Activated CD8-positive, alpha-beta memory T cell treated with anti-CD3 and anti-CD28 coated beads, Interleukin-2, amount 10 ng/mL, durations not matched to agents 7 days and 5 days (primary cell): ENCODE measurements at places on chromosomes 3 and 15.

DNA sequence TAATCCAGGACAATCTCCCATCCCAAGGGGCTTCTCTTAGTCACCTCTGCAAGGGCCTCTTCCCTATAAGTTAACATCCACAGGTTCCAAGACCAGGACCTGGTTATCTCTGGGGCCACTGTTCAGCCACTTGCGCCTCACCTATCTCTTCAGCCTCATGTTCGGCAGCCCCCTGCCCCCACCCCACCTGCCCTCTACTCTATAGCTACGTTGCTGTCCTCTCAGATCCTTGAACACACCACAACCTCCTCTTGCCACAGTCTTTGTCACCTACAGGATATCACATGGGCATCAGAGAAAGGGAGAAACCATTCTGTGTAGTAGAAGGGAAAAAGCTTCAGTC lies 33.9 kb downstream of the SLC41A3 start:
- H3K4me1 ChIP-seq = peaks cover 8% of the 10 kb centered on the region
- H3K4me3 ChIP-seq = no peak overlapping the region
- no peak overlapping the region for H3K27ac ChIP-seq
- DNase-seq = no peak

DNA sequence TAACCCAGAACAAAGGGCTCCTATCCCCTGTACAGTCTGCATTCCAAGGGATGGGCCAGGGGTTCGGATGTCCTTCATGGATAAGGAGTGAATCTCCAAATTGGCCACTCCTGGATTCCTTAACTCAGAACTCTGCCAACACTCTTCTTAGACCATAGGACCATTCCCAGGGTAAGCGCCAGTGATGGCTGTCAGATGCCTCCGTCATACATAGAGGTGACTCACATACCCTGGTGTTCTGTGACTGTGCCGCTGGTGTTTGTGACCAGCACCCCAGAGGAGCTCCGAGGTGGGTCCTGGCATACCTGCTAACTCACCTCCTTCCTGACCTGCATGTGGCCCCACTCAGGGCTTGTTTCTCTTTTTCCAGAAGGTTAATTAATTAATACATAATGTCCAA lies 134.7 kb downstream of the KLF13 start:
- H3K27ac ChIP-seq = no peak overlapping the region
- H3K36me3 ChIP-seq = no peaks in the 10 kb centered on the region
- no peaks in the 10 kb centered on the region for H3K27me3 ChIP-seq
- peaks cover 19% of the 10 kb centered on the region for H3K4me1 ChIP-seq

GRCh38 chr3:174439331-174440252 lies 419.5 kb upstream of the NAALADL2 start:
- no peak overlapping the region for H3K27ac ChIP-seq
- H3K36me3 ChIP-seq = peaks cover 1% of the 10 kb centered on the region
- peaks cover 7% of the 10 kb centered on the region for H3K4me1 ChIP-seq
- DNase-seq = no peak
- H3K4me3 ChIP-seq = no peak overlapping the region

GRCh38 chr3:36784138-36784635 lies 19.8 kb upstream of the DCLK3 start:
- H3K4me1 ChIP-seq = peaks cover 13% of the 10 kb centered on the region
- H3K36me3 ChIP-seq = no peaks in the 10 kb centered on the region
- H3K27ac ChIP-seq = no peak overlapping the region
- H3K27me3 ChIP-seq = peaks cover 26% of the 10 kb centered on the region
- DNase-seq = no peak

- H3K27me3 ChIP-seq = no peaks in the 10 kb centered on the region
- H3K4me1 ChIP-seq = peaks cover 10% of the 10 kb centered on the region
- H3K36me3 ChIP-seq = peaks cover 42% of the 10 kb centered on the region
- DNase-seq = no peak
- H3K27ac ChIP-seq = no peak overlapping the region
Observed at GRCh38 chr15:59668556-59668955, 11.2 kb upstream of the GTF2A2 start.

GRCh38 chr15:79432345-79433275 lies 474 bp downstream of the MINAR1 start:
- H3K36me3 ChIP-seq = no peaks in the 10 kb centered on the region
- no peak overlapping the region for H3K27ac ChIP-seq
- H3K4me1 ChIP-seq = no peaks in the 10 kb centered on the region
- no peak for DNase-seq
- peaks cover 66% of the 10 kb centered on the region for H3K27me3 ChIP-seq

GRCh38 chr15:31487811-31488436 lies 161.3 kb downstream of the KLF13 start:
- H3K4me1 ChIP-seq = peaks cover 71% of the 10 kb centered on the region
- peak overlapping the region; percentile 15 for H3K4me3 ChIP-seq
- peaks cover 17% of the 10 kb centered on the region for H3K36me3 ChIP-seq
- peak overlapping the region; percentile 72 for H3K27ac ChIP-seq
- H3K27me3 ChIP-seq = no peaks in the 10 kb centered on the region
- DNase-seq = peak; percentile 63

DNA sequence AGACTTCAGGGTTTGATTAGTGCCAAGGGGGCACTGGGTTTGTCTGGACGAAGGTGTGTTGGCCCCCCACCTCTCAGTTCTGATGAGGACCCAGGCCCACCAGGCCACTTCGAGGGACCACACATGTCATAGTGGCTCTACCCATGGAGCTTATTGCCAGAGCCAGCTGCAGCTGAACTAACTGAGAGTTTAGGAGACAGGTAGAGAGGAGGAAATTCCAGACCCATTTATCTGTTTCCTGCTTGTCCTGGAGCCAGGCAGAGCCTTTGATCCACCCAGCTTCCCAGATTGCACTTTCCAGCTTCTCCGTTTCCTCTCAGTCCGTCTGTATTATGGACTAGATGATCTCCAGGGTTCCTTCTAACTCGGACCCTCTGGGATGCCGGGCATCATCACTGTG lies 20.9 kb downstream of the SLC24A1 start:
- no peaks in the 10 kb centered on the region for H3K27me3 ChIP-seq
- no peak overlapping the region for H3K4me3 ChIP-seq
- H3K36me3 ChIP-seq = no peaks in the 10 kb centered on the region
- no peak for DNase-seq
